ENCODE measurements at places on chromosomes 5 and 9.

- DNase-seq, result no peak
Observed at GRCh38 chr5:109199799-109200620, 209.8 kb downstream of the PJA2 start.

GRCh38 chr5:23072179-23072578 is 219.0 kb upstream of the CDH12 start:
- DNase-seq, result no peak

GRCh38 chr9:71549023-71549422 is 219.3 kb downstream of the CEMIP2 start:
- no peak for DNase-seq

DNA sequence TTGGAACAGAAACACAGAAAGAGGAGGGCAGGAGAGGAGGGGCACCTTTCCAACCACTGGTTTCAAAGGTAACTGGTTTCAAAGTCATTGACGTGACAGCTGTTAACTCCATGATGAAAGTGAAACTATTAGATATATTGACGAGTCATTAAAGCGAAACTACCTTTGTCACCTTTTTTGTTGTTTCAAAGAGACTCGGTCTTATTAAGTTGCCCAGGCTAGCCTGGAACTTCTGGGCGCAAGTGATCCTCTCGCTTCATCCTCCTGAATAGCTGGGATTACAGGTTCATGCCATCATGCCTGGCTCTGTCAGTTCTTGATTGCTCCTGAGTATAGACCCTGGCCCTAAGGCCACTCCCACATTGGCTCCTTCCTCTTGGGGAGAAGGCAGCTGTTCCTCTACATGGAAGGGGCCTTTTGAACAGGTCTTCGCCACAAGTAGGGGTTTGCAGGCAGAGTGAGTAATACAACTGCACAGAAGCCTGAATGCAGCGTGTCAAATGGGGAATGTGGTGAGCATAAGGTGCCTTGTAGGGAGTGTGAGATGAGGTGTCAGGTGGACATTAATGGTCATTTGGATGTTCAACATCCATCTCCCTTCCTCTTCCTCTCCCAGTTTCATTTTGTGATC is 3.4 kb upstream of the F12 start:
- no peak for DNase-seq

GRCh38 chr9:126154182-126154827 is 172.3 kb upstream of the MVB12B start:
- no peak for DNase-seq

DNA sequence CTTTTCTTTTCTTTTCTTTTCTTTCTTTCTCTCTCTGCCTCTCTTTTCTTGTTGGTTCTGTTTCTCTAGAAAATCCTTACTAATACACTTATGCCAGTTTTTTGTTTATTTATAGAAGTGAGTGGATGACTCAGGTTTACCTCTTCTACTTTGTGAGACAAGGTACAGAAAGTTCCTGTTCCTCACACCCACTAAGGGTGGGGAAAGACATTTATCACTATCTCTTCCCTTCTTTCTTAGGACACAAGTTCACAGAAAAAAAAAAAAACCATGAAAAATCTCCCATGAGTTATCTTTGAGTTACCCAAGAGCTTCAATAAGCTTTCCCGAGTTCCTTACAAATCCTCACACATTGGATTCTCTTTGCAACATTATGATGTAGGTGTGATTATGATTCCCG is 60.9 kb upstream of the CD180 start:
- DNase-seq, result no peak

DNA sequence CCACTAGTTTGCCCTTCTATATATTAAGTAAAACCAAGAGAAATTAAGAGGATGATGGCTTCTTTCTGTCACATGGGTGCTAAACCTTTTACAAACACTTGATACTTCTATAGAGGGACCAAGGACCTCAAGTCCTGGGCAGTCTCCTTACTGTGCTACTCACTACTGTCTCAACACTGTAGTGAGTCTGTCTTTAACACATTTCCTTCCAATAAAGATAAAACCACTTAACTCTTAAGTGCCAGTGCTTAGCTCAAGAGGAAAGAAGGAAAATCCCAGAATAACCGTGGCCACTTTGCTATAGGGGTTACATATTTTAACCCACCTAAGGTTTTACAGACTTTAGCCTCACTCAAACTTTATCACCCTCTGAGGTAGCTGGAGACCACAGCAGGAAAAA is 4.4 kb upstream of the GRPEL2 start:
- no peak for DNase-seq

DNA sequence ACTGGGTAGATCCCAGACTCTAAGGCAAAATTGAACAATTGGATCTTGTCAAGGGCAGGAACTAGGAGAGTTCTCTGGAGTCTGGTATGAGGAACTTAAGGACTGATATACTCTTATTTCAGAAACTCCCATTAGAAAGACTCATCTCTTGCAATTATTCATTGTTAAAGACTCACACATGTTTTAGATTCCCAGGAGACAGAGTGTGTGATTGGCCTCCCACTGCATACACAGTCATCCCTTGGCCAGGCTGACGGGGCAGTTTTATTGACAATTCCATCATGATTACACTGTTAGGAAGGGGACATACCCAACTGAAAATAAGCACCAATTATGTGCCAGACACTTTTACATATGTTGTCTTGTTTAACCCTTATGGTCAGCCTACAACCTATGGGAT is 347.2 kb downstream of the DMAC1 start:
- peak; percentile 87 for DNase-seq

- no peak for DNase-seq
Observed at GRCh38 chr5:141935538-141935937, 11.9 kb downstream of the DELE1 start.

- DNase-seq, result peak; percentile 68
Observed at GRCh38 chr9:16121601-16122286, 568.9 kb downstream of the CCDC171 start.

DNA sequence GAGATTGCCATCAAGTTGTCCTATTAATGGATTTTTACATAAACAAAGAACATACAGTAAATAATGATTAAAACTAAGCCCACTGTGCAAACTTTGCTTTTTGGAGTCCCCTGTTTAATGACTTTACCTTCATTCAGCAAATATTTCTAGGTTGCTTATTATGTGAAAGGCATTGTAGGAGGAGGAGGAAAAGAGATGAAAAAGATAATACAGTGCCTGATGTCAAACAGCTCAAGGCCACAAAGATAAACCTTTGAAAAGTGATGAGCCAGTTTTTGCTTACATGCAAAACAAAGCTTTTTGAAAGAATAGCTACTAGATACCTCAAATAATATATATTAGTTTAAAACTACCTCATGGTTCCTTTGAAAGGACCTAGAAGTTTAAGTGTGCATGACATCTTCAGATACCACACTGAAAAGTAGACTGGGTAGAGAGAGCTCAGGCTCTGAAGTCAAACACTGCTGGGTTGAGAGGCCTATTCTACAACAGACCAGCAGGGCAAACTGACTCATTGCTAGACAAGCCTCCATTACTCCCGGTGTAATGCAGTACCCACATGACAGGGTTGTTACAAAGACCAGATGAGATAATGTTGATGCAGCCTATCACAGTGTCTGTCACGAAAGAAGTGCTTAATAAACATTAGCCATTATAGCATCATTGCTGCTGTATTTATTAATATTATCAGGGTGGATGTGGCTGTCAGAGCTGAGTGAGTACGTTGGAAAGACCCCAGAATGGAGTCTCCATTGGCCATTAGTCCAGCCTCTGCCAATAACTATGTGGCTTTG is 11.8 kb downstream of the DEPDC1B start:
- peak; percentile 60 for DNase-seq

Data from GM23248 (cell line).